ENCODE measurements at places on chromosomes 3 and 15.

DNA sequence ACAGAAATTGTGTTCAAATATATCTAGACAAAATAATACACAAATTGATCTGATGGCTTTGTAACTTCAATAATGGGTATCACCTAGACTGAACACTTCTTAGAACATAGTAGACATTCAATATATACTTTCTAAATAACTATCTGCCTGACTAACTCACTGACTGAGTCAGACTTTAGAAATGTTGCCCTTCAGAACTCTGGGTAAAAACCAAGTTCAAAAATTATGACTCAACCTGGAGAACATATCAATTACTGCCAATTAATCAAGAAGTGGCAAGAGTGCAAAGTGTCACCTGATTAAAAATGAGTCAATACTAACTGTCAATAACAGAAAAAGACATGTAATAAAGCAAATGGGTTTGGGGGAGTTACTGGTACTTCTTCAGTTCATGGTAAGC is 144.6 kb upstream of the TMCO5A start:
- no peak for DNase-seq

GRCh38 chr3:15325228-15325627 is 7.2 kb downstream of the SH3BP5 start:
- DNase-seq, result no peak

- DNase-seq, result no peak
These were observed 14.3 kb downstream of the TPRG1 start for GRCh38 chr3:189186101-189186500.

DNA sequence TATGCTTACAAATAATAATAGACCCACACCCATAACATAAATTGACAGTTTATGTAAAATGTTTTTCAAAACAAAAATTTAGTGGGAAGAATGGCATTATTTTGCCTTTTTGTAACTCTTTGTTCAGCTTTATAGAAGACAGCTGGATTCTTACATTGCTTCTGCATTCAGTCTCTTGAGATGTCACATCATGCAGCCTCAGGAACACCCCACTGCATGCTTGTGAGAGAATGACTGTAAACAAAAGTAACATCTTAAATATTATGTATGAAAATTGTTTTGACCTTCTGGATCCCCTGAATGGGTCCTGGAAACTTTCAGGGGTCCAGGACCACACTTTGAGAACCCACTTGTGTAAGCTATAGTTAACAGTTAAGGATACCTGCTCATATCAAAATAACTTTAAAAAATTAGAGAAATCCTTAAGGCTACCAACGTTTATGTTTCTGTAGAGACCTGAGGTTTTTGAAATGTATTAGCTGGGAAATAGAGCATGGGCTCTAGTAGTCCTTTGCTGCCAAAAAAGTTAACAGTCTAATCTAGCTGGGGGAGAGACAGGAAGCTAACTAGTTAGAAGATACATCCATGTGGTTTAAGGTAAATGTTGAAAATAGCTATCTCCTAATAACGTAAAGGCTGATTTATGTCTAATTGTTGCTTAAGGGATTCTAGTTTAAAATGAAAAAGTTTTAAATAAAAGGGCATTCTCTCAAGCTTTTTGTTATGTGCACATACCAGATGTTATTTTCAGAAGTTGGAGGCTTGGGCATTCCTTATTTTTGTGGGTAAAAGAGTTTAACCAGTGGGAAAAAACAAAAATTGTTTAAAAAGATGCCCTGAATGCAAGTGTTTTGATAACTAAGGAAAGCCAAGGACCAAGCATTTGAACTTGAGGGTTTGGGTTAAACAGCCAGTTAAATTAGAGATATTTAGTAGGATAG is 3.8 kb downstream of the USP3 start:
- DNase-seq, result no peak

DNA sequence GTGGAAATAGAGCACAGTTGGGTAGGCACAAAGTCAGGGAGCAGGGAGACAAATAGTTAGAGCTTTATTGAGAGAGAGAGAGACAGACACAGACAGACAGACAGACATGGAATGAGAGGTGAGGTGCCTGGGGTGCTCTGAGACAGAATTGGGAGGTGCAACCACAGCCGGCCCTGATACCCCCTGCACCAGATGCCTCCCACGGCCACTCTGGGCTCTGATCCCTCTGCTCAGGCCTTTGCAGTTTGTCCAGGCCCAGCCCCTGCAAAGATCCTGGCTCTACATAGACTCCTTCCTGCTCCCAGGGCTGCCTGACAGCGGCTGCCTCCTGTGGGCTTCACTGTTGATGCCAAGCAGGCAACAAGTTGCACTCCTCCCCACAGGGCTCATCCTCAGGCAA is 283.8 kb downstream of the GABRG3 start:
- DNase-seq, result no peak
